ENCODE measurements at places on chromosomes 5 and 9.

DNA sequence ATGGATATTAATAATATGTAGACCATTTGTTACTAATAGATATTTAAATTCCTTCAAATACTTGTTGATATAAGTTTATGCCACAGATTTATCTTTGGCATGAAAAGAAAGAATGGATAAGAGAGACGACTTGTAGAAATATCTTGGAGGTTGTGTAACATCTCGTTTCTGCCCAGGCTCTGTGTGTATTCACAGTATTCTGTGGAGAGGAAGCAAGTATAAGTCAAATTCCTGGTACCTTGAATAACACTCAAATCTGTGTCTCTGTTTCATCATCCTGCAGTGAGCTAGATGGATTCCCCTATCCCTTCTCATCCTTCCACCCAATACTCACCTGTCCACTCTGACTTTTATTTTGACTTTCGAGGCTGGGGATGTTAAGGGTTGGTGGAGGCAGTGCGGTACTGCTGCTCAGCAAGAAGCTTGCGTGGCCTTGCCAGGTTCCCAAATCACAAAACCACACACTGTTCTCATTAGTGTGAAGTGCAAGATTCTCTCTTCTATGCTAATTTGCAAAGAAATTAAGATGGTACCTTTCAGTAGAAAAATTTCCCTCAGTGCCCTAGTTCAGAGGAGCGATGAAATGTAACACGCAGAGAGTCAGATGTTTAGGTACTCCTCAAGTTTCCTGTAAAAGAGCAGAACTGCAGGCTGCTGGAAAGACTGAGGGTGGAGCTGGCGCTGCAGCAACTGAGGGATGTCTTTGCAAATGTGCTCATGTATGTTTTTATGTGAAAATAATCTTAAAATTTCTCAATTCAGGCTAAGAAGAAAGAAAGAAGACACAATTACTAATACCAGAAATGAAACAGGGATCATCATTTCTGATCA, 42.6 kb upstream of the ANKRD18A start:
- no peak for DNase-seq

- DNase-seq = no peak
These were observed 106.0 kb upstream of the LRRTM2 start for GRCh38 chr5:138981131-138981530.

- DNase-seq = peak; percentile 6
These were observed 314.4 kb upstream of the EFNA5 start for GRCh38 chr5:107985144-107985543.

DNA sequence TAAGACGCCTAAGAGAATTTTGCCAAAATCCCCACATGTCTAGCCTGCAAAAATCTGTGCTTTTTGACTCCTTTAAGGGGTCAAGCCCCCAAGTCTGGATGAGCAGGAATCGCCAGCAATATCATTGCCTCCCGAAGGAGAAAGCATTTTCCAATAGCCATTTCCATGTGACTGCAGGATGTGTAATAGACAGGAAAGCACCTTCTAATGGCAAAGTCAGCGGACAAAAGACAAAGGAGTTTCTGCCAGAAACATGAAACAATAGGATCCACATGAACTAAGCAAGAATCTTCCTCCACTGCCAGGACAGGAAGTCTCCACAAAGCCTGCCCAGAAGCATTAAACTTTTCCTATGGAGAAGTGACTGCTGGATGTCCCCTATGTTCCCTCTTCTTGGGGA, 177.1 kb upstream of the PCSK5 start:
- DNase-seq = no peak

DNA sequence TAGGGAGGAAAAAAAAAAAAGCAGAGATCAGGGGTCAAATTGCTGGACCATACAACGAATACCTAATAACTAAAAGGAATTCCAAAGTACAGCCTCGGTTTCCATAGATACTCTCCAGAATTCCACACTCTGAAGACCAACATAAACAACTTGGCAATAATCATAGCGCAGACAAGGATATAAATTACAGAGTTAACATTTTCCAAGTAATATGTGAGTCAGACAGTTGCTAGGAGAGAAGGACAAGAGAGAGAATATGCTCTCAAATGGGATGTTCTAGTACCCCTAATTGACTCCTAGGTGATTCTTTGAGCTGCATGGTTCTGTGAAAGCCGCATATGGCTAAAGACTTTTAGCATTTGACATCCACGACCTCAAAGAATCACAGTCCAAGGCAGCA, 165.2 kb downstream of the FRMD3 start:
- DNase-seq = no peak

- DNase-seq = peak; percentile 73
These were observed 48.7 kb upstream of the PSD2 start for GRCh38 chr5:139746691-139747582.

GRCh38 chr9:115594557-115594956, 476.6 kb upstream of the TNC start:
- no peak for DNase-seq

DNA sequence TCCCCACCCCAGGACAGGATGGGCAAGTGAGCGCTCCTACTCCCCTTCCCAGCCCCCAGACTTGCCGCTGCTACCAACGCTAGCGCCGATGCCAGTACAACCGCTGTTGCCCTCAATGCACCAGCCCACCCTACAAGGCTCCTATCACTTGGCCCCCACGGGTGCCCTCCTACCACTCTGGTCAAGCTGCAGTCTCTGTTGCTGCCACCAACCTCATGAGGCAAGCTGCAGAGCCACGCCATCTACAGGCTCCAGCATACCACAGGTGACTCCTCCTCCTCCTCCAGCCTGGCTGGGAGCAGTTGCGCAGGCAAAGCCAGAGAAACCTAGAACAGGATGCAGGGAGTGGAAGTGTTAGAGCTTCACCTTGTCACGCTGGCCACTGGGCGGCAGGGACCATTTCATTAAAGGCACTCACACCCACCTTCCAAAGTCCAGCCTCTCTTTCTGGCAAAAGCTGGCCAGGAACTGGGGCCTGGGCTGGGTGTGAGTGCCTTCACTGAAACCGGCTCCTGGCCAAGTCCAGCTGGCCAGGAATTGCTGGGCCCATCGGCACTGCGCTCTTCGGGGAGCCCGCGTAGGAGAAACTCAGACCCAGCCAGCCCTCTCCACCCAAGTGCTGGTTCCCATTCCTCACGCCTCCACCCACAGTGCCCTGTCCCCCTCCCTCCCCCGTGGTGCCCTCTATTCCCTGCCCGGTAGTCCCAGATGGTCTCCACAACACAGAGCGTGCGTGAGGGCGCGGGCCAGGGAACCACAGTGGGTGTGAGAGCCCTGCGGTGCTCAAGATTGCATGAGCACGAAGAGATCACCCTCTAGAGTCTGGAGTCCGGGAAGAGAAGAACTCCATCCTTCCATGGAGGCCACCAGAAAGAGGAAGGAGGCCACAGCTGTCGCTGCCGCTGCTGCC, 1.6 kb upstream of the PCAT7 start:
- DNase-seq = peak; percentile 85

DNA sequence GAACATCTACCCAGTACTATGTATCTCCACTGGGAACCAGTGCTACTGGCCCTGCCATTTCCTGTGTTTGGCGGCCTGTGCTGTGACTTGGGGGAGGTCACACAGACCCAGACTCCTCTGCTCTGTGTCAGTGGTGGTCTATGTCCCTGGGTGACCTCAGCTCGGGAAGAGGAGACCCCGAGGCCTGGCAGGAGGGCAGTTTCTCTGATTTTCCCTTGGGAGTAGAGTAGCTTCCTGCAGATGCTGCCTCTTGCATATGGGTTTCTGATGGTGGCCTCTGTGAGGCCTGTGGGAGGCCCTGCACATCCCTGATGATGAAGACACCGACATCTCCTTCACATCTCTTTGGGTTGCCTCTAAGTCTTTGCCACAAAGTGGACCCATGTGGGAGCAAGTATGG, 13.0 kb upstream of the SMIM32 start:
- no peak for DNase-seq

DNA sequence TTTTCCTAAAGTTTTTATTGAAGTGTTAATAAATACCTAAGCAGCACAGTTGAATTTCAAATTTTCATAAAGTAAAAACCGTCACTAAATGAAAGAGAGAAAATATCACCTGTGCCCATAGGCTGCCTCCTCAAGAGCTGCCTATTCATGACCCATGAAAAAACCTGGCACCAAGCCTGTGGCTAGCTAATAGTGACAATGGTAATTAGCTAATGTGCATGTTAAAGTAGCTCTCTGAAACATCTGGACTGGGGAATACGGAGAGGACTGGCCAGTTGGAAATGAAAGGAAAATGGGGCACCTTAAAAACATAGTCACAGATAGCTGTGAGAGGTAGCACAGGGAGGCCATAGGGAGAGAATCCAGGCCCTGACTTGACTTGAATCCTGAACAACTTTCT, 5.4 kb upstream of the GNE start:
- DNase-seq = peak; percentile 6

DNA sequence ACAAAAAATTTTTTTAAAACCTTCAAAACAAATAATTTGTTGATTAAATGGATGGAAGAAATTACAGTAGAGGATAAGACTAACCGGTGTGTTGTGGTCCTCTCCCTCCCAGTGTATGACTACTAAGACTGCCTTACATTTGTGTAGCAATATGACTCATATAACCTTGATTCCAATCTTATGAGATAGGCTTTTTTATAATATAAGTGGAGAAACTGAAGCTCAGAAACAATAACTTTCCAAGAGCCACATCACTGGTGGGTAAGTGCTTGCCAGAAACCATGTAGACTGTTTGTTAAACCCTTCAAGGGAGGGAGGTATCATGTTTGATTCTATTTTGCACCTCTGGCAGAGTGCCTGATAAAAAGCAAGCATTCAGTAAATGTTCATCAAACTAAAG, 47.5 kb downstream of the NLN start:
- no peak for DNase-seq

- peak; percentile 24 for DNase-seq
These were observed 88.9 kb upstream of the PLPPR1 start for GRCh38 chr9:100939636-100940035.

GRCh38 chr5:149616727-149617285, 35.5 kb downstream of the ARHGEF37 start:
- no peak for DNase-seq

GRCh38 chr5:21071421-21071820, 1083.4 kb upstream of the CDH18 start:
- DNase-seq = no peak

- no peak for DNase-seq
These were observed 99.1 kb downstream of the BNC2 start for GRCh38 chr9:16771356-16771755.

DNA sequence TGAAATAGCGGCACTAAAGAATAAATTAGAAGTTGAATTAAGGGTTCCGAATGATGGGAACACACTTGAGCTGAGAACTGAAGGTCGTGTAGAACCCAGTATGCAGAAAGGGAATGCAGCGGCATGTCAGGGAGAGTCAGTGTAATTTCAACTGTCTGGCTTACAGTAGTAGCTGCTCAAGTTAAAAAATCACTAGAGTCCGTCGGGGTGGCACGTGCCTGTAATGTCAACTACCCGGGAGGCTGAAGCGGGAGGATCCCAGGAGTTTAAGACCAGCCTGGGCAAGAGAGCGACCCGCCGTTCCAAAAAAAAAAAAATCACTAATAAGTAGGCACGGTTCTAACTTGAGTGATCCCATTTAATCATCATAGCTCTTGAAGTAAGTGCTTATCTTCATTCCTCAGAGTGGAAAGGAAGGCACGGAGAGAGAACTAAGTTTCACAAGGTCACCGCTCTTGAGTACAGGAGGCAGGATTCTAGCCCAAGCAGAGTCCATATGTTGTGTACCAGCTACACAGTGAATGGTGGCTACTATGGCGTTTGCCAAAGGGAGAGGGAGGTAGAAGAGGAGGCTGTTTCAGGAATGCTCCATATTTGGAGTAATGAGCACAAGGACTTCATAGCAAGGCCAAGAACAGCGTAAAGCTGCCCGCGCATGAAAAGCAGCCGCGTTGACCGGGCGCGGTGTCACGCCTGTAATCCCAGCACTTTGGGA, 831 bp downstream of the RMRP start:
- DNase-seq = peak; percentile 86

- DNase-seq = peak; percentile 4
These were observed 416.3 kb downstream of the NR2F1-AS1 start for GRCh38 chr5:93164690-93165089.

DNA sequence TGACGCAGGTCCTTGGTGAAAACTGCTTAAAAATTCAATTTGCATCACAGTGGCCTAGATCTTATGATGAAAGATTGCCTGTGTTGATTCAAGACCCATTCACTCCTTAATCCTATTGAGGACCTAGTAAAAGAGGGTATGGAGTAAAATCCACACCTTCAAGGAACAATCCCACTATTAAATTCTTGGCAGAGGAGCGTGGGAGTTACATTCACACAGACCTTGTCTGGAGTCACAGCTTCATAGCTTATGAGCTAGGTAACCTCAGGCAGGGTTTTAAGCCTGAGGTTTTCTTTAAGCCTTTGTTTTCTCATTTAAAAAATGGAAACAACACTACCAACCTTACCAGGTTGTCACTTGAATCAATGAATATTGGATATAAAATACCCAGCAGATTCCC, 566.5 kb upstream of the ZNF462 start:
- DNase-seq = no peak

DNA sequence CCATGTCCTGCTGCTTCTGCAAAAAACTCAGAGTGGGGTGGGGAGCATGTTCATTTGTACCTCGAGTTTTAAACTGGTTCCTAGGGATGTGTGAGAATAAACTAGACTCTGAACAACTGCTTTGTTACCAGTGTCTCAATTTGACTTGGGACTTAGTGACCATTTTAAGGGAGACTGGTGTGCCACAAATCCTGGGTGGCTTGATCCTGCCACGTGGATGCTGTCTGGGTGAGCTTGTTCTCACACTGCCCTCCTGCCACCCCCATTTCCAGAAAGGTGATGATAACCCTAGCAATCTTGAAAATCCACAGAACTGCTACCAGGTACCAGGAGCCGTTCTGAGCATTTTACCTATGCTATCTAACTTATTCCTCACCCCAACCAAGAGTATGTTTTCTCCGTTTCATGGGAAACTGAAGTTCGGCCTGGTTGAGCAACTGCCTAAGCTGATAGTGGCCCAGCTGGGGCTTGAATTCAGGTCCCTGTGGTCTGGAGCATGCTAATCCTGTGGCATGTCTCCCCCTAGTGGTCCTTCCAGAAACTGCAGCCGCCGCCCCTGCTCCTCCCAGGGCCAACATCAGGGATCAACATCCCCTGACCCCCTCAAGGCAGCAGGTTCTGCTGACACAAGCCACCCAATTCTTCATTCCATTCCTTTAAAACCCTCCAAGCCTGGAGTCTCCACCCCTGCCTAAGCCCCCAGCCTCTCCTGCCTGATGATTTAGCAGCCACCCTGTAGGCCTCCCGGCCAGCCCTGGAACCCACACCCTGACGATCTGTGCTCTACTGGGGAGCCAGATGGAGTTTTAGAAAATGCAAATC, 2.8 kb downstream of the IL3 start:
- DNase-seq = peak; percentile 73

GRCh38 chr5:53543401-53543800, 17.0 kb upstream of the NDUFS4 start:
- DNase-seq = no peak

Data from DMS53 (cell line).